8988T (cell line): ENCODE measurements at places on chromosomes 6 and 20.

DNA sequence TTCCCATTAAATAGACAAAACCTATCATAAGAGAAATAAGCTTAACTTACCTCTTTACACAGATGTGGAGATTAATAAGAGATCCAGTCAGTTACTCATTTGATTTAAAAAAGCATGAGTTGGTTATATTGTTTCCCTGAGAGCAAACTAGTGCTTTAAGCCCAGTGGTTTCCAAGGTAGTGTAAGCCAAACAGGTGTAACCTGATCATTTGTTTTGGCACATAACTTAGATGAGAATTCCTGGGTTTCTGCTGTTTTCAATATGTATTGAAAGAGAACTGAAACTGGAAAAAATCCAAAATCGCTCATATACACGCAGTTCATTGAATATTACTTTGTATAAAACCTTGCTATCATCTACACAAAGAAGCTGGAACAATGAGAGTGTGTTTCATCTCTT, 30.5 kb upstream of the SMIM8 start:
- no peak for DNase-seq

GRCh38 chr6:1893470-1894130, 283.9 kb downstream of the FOXC1 start:
- DNase-seq, result peak; percentile 25

GRCh38 chr6:225121-225721, 67.1 kb upstream of the DUSP22 start:
- no peak for DNase-seq

GRCh38 chr6:123509112-123509511, 127.6 kb downstream of the TRDN start:
- DNase-seq, result no peak

- no peak for DNase-seq
Measured at GRCh38 chr6:155120034-155120433, 124.9 kb downstream of the TIAM2 start.

DNA sequence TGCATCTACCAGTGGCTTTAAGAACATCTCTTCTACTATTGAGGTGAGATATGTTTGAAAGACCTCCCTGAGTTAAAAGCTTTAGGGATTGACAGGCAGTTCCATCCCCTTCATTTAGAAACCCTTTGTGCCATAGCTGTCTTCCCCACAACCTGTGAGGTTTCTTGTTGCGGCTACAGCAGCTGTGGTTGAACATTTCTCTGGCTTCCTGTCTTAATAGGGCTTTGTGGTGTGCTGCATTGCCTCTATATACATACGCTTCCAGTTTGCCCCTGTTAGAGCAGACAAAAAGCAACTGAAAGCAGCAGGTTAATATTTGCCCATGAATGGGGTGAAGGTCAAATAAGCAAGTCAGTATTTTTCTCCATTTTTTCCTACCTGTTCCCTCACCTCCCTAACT, 210.2 kb downstream of the TMEM200A start:
- DNase-seq, result no peak

GRCh38 chr6:6875818-6876470, 231.8 kb upstream of the RREB1 start:
- DNase-seq, result no peak

- DNase-seq, result no peak
Measured at GRCh38 chr20:676315-676937, 824 bp upstream of the SCRT2 start.

GRCh38 chr20:4151991-4152695, 136.8 kb upstream of the RNF24 start:
- DNase-seq, result peak; percentile 1

DNA sequence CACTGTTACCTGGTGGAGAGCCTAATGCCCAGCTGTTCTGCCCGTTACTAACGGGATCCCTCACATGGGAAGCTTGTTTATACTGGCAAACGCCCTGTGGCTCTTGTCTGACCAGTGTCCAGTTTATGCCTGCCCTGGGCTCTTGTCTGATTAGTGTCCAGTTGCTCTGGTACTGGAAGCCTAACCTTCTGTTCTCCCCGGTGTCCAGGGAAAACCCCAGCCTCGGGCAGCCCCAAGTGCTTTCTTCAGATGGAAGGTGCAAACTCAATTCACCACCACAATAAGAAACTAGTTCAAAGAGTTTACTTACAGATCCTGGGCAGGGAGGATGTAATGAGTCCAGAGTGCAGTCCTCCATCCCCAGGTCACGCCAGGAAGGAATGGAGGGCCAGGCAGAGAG, 148.4 kb downstream of the TBXT start:
- DNase-seq, result no peak

DNA sequence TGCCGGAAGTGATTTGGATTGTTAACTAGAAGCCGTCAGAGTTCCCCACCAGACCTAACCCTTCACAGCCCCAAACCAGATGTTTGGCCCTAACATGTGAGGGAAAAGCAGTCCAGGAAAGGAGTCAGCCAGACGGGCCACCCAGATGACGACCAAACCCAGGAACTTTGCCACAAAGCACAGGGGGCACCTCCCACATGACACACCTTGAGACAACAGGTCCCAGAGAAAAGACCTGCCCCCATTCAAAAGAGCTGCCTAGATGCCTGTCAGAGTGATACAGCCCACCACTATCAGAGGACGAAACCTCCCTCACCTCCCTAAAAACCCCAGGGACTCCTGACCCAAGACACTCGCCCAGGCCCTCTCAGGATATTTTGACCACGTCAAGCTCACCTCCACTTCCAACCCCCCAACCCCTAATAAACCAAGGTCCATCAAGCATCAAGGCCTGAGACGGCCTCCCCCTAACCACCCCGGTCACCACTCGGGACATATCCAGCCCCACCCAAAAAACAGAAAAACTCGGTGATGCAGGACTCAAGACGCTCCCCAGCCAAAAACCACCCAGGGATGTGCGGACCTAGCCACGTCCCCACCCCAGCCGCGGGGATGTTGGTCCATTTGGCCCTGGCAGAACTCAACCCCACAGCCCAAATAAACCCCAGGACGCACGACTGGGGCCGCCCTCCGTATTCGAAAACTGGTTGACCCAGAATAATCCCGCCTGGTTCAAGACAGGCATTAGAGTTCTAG, 662 bp downstream of the ZNF343 start:
- DNase-seq, result no peak

DNA sequence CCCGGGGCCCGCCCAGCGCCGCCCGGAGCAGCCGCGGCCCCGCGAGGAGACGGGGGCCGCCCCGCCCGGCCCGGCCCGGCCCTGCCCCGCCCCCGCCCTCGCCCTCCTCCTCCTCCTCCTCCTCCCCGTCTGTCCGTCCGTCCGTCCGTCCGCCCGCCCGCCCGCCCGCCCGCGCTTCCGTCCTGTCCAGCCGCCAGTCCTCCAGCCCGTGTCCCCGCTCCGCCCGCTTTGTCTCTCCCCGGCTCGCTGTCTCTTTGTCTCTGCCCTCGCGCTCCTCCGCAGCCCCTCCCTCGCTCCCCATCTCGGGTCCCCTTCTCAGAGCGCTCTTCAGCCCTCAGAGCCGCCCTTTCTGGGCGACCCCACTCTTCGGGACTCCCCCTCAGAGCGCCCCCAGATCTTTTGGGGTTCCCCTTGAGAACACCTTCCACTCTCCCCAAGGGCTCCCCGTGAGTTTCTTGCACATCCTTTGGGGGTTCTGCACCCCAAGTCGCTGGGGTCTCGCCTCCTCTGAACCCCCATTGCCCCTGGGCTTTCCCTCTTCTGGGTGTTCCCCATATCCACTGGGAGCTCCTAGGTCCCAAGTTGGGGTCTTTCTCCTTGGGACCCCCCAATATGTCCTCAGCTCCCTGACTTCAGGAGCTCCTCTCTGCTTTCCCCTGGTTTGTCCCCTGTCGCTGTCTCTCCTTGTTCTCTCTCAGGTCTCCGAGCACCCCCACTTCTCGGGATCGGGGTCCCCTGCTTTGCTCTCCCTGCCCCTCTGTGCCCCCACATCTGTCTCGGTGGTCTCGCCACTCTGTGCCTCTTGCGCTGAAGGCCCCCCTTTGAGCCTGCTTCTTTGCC, 79.5 kb upstream of the MYL9 start:
- no peak for DNase-seq

DNA sequence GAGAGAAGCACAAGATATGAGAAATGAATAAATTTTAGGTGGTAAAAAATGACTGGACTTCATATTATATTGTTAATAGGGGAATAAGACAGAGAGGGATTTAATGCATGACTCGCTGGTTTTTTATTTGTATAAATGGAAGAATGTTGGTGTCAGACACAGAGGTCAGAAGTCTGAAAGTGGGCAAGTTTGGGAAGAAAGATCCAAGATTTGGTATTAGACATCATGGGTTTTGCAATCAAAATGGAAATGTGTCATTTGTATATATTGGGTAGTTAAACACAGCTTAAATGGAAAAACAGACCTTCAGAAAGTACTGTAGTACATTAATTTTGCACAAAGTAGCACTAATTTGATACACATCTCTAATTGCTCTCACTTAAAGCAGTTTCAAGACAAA, 96.2 kb downstream of the EYA4 start:
- no peak for DNase-seq

- no peak for DNase-seq
Measured at GRCh38 chr20:48832405-48832730, 4.6 kb upstream of the PREX1 start.

- no peak for DNase-seq
Measured at GRCh38 chr6:106133040-106133439, 46.9 kb downstream of the PRDM1 start.

GRCh38 chr20:57408131-57408530, 16.9 kb downstream of the RBM38 start:
- DNase-seq, result no peak

DNA sequence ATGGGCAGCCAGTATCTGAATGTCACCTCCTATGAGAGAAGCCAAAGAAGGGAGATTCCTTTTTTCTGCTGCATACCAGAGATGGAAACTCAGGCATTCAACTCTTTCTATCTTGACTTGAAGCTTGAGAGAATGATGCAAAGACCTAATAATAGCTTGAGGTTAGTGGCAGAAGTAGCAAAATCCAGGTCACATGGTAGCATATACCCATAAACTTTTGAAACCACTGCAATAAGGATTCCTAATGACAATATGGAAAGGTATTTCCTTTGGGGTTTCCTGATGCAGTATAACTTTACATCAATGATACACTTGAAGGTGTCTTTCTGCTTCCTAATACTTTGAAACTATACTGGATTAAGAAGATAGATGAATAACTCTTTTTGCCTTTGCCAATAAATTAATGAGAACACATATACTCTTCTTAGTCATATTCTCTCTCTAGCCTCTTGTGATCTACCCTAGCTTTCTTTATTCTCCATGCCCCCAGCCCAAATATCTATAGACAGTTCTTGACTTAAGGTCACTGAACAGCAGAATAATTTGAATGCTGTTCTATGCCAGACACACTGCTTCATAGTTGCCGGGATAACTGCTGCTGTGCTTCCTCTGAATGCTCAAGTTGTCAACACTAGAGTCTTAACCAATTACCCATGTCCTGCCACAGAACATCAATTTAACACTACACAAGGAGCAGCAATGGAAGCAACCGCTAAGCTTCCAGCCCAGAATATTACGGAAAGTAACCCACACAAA, 155.5 kb upstream of the SIM1 start:
- DNase-seq, result no peak

GRCh38 chr20:38201356-38201755, 36.3 kb upstream of the TGM2 start:
- no peak for DNase-seq

- DNase-seq, result no peak
Measured at GRCh38 chr6:53539561-53539960, 5.3 kb downstream of the GCLC start.

- DNase-seq, result no peak
Measured at GRCh38 chr6:150981095-150981494, 115.6 kb downstream of the MTHFD1L start.

DNA sequence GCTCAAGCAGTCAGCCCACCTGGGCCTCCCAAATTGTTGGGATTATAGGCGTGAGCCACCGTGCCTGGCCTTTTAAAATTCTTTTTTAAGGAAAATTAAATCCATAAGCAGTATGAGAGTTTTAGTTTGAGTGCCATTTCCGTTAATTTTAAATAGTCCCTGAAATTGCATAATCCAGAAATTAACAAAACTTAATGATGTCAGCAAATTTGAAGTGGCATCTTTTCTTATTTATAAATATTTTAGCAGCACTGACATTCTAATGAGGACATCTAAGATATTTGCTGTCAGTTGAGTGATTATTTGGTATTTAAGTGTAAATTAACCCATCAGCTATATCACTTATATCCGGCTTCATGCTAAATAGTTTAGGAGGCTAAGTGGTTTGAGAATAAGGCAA, 42.9 kb upstream of the FAM184A start:
- no peak for DNase-seq

DNA sequence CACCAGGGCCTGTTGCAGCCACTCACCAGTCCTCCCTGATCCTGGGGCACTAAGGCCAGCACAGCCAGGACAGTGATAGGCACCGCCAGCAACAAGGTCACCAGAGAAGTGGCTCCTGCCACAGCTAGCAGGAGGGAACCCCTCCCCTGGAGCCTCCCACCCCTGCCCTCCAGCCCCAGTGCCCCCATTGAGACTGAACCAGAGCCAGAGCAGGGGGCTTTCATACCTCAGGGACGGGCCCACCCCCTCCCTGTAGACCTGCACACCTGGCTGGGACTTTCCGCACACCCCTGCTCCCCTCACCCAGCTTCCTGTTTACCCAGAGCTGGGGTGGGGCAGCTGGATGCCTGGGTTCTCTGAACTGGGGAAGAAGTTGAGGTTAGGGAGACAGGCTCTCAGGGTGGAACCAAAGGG, at the start of gene LTB:
TSS of gene LTB (minus strand) at position 195 of the 414 bp plus-strand sequence. CDS start at position 188, 7 bp downstream.
- no peak for DNase-seq

GRCh38 chr6:39312912-39313525, 1.2 kb downstream of the KCNK17 start:
- DNase-seq, result no peak

DNA sequence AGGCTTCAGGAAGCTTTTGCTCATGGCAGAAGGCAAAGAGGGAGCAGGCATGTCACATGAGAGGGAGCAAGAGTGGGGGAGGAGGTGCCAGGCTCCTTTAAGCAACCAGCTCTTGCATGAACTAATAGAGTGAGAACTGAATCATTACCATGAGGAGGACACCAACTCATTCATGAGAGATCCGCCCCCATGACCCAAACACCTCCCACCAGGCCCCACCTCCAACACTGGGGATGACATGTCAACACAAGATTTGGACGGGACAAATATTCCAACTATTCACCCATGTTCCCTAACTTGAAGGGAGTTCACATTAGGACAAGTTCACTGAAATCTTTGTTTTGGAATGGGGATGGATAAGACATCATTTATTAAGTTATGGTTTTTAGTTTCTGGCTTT, 155.2 kb upstream of the ESR1 start:
- no peak for DNase-seq

GRCh38 chr6:159726255-159726917, 920 bp upstream of the WTAP start:
- DNase-seq, result peak; percentile 18

GRCh38 chr6:169933839-169934698, 182.6 kb downstream of the ERMARD start:
- DNase-seq, result no peak

- DNase-seq, result no peak
Measured at GRCh38 chr6:152094276-152094675, 286.8 kb downstream of the ESR1 start.

DNA sequence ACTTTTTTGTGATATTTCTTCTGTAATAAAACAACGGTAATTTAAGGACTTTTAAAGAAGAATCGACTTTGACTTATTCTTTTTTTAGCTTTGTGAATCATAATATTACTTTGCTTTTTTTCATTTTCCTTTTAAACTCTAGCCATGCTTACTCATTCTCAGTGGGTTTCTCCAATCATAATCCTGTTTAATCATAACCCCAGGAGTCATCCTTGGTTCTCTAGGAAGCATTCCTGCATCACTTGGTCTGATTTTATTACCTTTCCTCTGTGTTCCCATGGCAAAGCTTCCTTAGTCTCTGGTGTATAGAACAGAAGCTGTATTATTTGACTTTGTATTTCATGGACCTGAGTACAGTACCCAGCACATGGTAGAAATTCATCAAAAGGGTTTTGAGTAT, 223.5 kb downstream of the CDKAL1 start:
- DNase-seq, result no peak
